Activated CD4-positive, alpha-beta T cell treated with anti-CD3 and anti-CD28 coated beads, Interleukin-10, Interleukin-2, amounts not matched to agents 100 ng/mL and 50 ng/mL, durations not matched to agents 16 hours and 8 hours (primary cell): ENCODE measurements at places on chromosomes 11 and 22.
A peak's percentile ranks its signal among the peaks of the same experiment; 100 is the strongest.

DNA sequence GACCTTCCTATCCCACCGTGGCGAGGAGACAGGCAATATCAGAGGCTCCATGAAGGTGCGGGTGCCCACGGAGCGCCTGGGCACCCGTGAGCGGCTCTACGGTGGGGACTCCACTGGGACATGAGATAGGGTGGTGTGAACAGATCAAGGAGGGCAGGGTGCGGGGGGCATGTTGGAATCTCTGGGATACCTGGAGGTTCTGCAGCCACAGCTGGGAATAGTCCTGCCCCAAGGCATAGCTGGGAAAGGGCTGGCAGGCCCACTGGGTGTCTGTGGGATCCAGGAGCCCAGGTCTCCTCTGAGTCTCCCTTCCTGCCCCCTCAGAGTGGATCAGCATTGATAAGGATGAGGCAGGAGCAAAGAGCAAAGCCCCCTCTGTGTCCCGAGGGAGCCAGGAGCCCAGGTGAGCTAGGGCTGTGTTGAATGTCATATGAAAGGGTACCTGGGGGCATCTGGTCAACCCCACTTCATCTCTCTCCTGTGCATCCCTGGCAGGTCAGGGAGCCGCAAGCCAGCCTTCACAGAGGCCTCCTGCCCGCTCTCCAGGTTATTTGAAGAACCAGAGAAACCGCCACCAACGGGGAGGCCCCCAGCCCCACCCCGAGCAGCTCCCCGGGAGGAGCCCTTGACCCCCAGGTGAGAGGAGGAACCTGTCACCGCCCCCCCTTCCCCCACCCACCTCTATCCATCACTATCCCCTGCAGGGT is 8.5 kb downstream of the PHOX2A start:
- no peak for DNase-seq

DNA sequence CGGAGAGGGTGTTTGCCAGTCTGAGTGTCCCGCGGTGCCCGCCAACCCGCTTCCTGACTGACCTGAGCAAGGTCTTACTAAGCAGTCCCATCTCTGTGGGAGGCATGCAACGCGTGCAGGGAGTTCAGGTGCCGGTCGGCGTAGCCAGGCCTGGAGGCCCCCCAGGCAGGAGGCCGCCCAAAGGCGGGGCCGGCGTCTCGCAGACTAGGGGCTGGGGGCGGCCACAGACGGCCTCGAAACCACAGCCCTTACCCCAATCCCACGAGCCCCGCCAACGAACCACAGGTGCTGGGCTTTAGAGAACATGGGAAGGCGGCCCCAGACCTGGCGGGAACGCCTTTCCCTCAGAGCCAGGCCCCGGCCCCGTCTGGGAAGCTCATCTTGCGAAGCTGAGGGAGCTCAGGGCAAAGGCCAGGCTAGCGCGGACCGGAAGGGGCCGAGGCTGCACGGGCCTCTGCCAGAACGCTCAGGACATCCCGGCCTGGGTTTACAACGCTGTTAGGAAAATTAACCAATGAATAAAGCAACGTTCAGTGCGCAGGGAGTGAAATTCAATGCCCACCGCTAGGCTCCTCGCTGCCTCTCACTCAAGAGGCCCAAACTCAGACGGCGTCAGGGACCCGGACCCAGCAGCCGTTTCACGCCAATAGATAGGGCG is 2.1 kb upstream of the MTFP1 start:
- DNase-seq: peak; percentile 68

DNA sequence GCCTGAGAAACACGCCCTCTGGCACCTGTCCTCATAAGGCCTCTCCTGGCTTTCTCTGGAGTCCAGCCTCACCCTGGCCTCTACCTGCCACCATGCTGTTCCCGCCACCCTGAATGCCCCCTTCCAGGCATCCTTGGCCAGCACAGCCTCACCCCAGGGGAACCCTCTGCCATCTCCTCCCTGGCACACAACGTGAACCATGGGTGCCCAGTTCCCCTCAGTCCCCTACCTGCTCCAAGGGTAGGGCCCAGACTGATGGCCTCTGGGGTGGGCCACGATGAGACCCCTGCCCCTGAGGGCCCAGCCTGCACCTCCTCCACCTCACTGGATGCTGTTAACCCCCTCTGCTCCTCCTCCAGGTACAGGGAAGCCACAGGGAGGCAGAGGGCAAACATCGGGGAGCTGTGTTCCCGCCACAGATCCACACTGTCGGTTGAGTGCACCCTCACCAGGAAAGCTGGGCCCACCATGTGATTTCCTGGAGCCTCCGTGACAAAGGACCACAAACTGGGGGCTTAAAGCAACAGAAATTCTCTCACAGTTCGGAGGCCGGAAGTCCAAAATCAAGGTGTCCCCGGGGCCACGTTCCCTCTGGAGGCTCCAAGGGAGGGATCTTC is 169.6 kb downstream of the BRD1 start:
- DNase-seq: no peak

- DNase-seq: no peak
Measured at GRCh38 chr11:17430616-17431015, 42.2 kb upstream of the KCNJ11 start.

- DNase-seq: no peak
Measured at GRCh38 chr11:16881766-16882165, 132.4 kb downstream of the PLEKHA7 start.

GRCh38 chr22:43481568-43482317 is 69.9 kb downstream of the MPPED1 start:
- DNase-seq: peak; percentile 23

GRCh38 chr11:118791111-118791960 is at the start of gene DDX6:
Gene DDX6 (minus strand): TSS chr11:118791164. CDS start chr11:118786251, 4,913 bp downstream.
- peak; percentile 92 for DNase-seq
